ENCODE measurements at places on chromosomes 1 and 21. TPM values are rescaled to one million over a fixed set of nuclear protein-coding genes. Genes with fewer than 3 reads are reported as not detected.
A peak's percentile ranks its signal among the peaks of the same experiment; 100 is the strongest.

Gene IFT25
- 28.5 TPM for total RNA-seq

Gene TACSTD2
- 4.9 TPM for total RNA-seq

- peak overlapping the region; percentile 93 for H3K27ac ChIP-seq
- H3K36me3 ChIP-seq, result no peaks in the 10 kb centered on the region
- H3K4me3 ChIP-seq, result peak overlapping the region; percentile 98
- DNase-seq, result no peak
Measured at GRCh38 chr1:173866413-173867115, 1.2 kb downstream of the GAS5 start.

Gene OR6K3
- total RNA-seq, result not detected

DNA sequence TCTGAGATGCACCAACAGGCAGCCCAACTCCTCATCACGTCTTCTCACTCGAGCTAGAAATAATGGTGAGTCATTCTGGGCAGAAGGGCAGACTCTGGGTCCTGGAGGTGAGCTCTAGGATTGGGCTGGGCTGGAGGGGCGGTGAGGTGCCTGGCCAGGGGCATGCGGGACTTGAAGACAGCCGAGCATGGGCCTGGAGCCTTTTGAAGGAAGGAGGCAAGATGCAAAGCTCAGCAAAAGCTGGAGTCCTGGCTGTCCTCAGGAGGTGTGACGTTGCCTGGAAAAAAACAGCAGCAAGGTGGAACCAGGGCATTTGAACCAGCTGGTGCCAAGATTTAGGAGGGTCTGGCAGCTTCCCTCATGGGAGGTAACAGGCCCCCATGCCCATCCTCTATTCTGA lies 712 bp downstream of the KCNA2 start:
- no peaks in the 10 kb centered on the region for H3K36me3 ChIP-seq
- H3K4me3 ChIP-seq, result no peak overlapping the region
- H3K27ac ChIP-seq, result no peak overlapping the region
- peaks cover 6% of the 10 kb centered on the region for H3K4me1 ChIP-seq
- H3K27me3 ChIP-seq, result no peaks in the 10 kb centered on the region
- no peak for DNase-seq

GRCh38 chr1:200345520-200345919 lies 64.3 kb downstream of the ZNF281 start:
- no peaks in the 10 kb centered on the region for H3K27me3 ChIP-seq
- no peak for DNase-seq
- H3K4me1 ChIP-seq, result no peaks in the 10 kb centered on the region
- H3K4me3 ChIP-seq, result no peak overlapping the region

- no peaks in the 10 kb centered on the region for H3K27me3 ChIP-seq
- H3K36me3 ChIP-seq, result no peaks in the 10 kb centered on the region
- no peaks in the 10 kb centered on the region for H3K4me1 ChIP-seq
- no peak overlapping the region for H3K27ac ChIP-seq
- no peak for DNase-seq
Measured at GRCh38 chr1:119442756-119443155, 27.8 kb downstream of the HSD3B2 start.
